ENCODE measurements at places on chromosomes 5 and 9. TPM values are rescaled to one million over a fixed set of nuclear protein-coding genes. Genes with fewer than 3 reads are reported as not detected.

- no peak overlapping the region for H3K4me3 ChIP-seq
- no peaks in the 10 kb centered on the region for H3K27me3 ChIP-seq
- H3K27ac ChIP-seq = no peak overlapping the region
- no peaks in the 10 kb centered on the region for H3K4me1 ChIP-seq
Observed at GRCh38 chr5:160033546-160034252, 24.8 kb downstream of the TTC1 start.

GRCh38 chr5:133227897-133228296 lies 176.1 kb downstream of the HSPA4 start:
- H3K27ac ChIP-seq = no peak overlapping the region
- no peaks in the 10 kb centered on the region for H3K36me3 ChIP-seq
- H3K4me1 ChIP-seq = no peaks in the 10 kb centered on the region
- no peak overlapping the region for H3K4me3 ChIP-seq

DNA sequence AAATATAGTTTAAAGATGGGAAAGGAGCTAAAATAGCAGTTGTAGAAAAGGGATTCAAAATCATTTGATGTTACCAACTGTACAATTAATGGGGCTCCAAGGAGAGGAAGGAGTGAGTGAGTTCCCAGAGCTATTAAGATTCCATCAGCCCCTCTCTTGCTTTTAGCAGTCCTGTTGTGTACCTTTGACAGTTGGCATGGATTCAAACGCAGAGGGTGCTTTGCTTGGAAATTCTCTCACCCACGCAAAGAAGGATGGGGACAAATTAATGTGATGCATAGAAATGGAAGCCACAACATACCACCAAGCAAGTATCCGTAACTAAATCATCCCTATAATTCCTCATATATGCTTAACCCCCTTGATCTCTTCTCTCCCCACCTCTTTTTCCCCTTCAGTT lies 461.3 kb downstream of the EBF1 start:
- no peaks in the 10 kb centered on the region for H3K27me3 ChIP-seq
- DNase-seq = no peak
- no peaks in the 10 kb centered on the region for H3K36me3 ChIP-seq

DNA sequence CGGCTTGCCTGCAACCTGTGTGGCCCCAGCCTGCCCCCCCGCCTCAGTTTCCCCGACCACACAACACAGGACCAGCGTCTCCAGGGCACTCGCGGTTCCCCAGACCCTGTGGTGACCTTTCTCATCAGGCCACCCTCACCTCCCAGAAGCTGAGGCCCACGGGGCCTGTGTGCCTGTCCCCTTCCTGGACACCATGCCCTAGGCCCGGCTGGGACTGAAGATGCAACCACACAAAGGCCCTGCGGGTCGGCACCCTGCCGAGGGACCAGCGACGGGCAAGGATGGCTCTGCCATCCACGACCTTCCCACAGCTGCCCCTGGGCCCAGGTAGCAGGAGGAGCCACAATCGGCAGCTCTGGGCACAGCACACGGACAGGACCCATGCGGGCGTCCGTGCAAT lies 34.8 kb downstream of the SLC12A7 start:
- H3K27ac ChIP-seq = no peak overlapping the region
- no peaks in the 10 kb centered on the region for H3K36me3 ChIP-seq
- H3K4me3 ChIP-seq = no peak overlapping the region
- H3K27me3 ChIP-seq = no peaks in the 10 kb centered on the region

- no peak overlapping the region for H3K27ac ChIP-seq
- H3K4me1 ChIP-seq = no peaks in the 10 kb centered on the region
- H3K27me3 ChIP-seq = no peaks in the 10 kb centered on the region
- H3K36me3 ChIP-seq = no peaks in the 10 kb centered on the region
- no peak overlapping the region for H3K4me3 ChIP-seq
Observed at GRCh38 chr5:74310386-74310785, 330.1 kb downstream of the ENC1 start.

GRCh38 chr9:124264823-124265233 lies 7.1 kb downstream of the NEK6 start:
- H3K4me3 ChIP-seq = no peak overlapping the region
- DNase-seq = no peak
- peak overlapping the region; percentile 62 for H3K27ac ChIP-seq
- H3K27me3 ChIP-seq = no peaks in the 10 kb centered on the region

GRCh38 chr9:20509466-20509865 lies 112.8 kb downstream of the MLLT3 start:
- H3K27ac ChIP-seq = no peak overlapping the region
- no peaks in the 10 kb centered on the region for H3K27me3 ChIP-seq
- DNase-seq = no peak

DNA sequence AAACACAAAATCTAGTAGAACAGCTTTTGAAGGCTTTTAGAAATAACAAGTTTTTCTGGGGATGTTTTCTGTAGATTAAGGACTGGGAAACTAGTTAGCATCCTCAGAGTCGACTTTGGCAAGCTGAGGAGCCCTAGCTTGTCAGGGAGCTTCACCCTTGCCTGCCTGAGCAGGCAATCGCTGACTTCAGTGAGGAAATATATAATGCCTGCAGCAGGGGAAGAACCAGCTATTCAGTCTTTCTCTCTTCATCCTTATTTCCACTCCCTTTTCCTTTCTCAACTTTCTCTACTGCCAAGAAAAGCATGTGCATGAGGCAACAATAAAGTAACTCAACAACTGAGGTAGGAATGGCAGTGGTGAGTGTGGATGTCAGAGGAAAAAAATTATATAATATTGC lies 54.7 kb downstream of the PLK2 start:
- H3K36me3 ChIP-seq = no peaks in the 10 kb centered on the region
- H3K27ac ChIP-seq = no peak overlapping the region
- H3K4me1 ChIP-seq = no peaks in the 10 kb centered on the region
- no peaks in the 10 kb centered on the region for H3K27me3 ChIP-seq
- no peak for DNase-seq

GRCh38 chr5:163571744-163572143 lies 66.3 kb downstream of the MAT2B start:
- H3K27ac ChIP-seq = no peak overlapping the region
- H3K27me3 ChIP-seq = peaks cover 4% of the 10 kb centered on the region
- no peak for DNase-seq
- no peak overlapping the region for H3K4me3 ChIP-seq
- peaks cover 6% of the 10 kb centered on the region for H3K4me1 ChIP-seq
- no peaks in the 10 kb centered on the region for H3K36me3 ChIP-seq

- H3K36me3 ChIP-seq = no peaks in the 10 kb centered on the region
- H3K27me3 ChIP-seq = peaks cover 5% of the 10 kb centered on the region
- no peaks in the 10 kb centered on the region for H3K4me1 ChIP-seq
- H3K27ac ChIP-seq = no peak overlapping the region
- DNase-seq = no peak
- H3K4me3 ChIP-seq = no peak overlapping the region
Observed at GRCh38 chr5:3186156-3186555, 409.5 kb upstream of the IRX1 start.

- H3K4me3 ChIP-seq = no peak overlapping the region
- H3K4me1 ChIP-seq = no peaks in the 10 kb centered on the region
- no peaks in the 10 kb centered on the region for H3K27me3 ChIP-seq
Observed at GRCh38 chr5:159628703-159629102, 287.6 kb upstream of the ADRA1B start.

DNA sequence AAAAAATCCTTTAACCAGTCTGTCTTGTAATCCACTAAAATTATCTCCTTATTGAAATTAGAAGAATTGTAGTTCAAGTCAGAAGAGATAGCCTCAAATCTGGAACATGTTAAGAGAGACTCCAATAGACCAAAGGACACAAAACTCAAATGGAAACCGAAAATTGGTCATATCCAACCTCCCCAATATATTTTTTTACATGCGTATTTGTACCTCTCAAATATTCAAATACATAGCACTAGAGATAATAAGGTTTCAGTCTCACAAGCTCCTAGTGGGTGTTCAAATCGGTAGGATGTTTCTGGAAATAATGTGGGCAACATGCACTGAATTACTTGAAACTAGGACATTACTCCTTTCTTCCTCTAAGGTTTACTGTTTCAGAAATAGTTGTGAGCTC lies 33.5 kb downstream of the EPB41L4A start:
- no peaks in the 10 kb centered on the region for H3K27me3 ChIP-seq
- H3K4me1 ChIP-seq = peaks cover 5% of the 10 kb centered on the region
- DNase-seq = no peak
- H3K4me3 ChIP-seq = no peak overlapping the region

- no peaks in the 10 kb centered on the region for H3K4me1 ChIP-seq
- no peak for DNase-seq
- H3K27ac ChIP-seq = no peak overlapping the region
Observed at GRCh38 chr5:126736141-126736540, 40.8 kb upstream of the LMNB1 start.

DNA sequence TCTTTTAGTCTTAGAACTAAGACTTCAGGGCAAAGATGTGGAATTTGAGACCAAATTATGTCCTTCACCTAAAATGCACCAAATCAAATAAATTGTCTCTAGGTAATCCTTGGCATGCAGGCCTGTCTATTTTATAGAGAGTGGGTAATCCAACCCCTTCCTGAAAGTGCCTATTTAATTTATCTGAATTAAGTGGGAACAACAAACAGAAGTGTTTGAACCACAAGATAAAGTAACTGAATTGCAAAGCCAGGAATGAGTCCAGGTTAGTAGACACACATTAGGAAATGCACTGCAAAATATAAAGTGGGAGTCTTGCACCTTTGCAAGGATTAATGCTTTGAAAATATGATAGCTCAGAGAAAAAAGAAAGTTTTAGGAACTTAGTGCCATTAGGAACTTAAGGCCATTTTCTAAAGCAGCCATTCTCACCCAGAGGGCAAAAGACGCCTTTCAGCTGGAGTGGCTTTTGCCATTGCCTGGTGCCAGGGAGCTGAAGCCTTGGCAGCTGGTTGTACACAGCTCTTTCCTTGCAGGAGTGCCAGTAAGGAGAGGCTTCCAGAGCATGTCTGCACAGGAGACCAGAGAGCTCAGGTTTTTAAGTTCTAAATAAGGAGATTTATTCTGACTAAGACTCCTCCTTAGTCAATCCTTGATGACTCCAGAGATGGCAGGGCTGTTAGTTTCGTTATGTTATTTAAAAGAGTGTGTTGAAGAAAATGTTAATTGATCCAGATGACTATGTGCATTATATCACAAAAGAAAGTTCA lies 151.7 kb upstream of the ELL2 start:
- H3K4me3 ChIP-seq = no peak overlapping the region
- H3K4me1 ChIP-seq = no peaks in the 10 kb centered on the region

GRCh38 chr5:180785794-180786221 lies 16.8 kb downstream of the MGAT1 start:
- H3K27me3 ChIP-seq = no peaks in the 10 kb centered on the region
- peak; percentile 58 for DNase-seq
- H3K4me1 ChIP-seq = peaks cover 66% of the 10 kb centered on the region
- peak overlapping the region; percentile 29 for H3K27ac ChIP-seq

DNA sequence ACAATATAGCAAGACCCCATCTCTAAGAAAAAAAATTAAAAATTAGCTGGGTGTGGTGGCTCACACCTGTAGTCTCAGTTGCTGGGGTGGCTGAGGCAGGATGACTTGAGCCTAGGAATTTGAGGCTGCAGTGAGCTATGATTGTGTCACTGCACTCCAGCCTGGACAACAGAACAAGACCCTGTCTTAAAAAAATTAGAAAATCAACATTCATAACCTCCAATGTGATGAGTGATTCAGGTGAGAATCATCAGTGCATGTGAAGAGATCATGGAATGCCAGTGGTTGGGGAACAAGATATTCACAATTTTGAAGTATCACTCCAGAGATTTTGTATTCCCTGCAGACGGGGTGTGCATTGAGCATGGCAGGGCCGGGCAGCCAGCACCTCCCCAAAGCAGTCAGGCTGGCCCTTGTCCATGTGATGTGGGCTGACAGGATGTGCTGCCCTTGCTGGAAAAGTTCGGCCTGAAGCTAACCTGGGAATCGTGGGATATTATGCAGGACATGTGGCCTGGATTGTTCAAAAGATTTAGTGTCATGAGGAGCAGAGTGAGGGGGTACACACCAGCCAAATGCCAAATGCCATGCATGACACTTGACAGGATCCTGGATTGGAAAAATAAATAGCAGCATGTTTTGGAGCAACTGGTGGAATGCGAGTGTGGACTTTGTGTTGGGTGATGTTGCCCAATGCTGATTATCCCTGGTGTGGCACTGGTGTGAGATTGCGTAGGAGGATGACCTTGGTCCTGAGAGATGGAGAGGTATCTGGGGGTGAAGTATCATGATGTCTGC lies 189.0 kb downstream of the RGS3 start:
- no peaks in the 10 kb centered on the region for H3K27me3 ChIP-seq
- no peak overlapping the region for H3K4me3 ChIP-seq
- DNase-seq = no peak
- no peak overlapping the region for H3K27ac ChIP-seq
- peaks cover 17% of the 10 kb centered on the region for H3K4me1 ChIP-seq

DNA sequence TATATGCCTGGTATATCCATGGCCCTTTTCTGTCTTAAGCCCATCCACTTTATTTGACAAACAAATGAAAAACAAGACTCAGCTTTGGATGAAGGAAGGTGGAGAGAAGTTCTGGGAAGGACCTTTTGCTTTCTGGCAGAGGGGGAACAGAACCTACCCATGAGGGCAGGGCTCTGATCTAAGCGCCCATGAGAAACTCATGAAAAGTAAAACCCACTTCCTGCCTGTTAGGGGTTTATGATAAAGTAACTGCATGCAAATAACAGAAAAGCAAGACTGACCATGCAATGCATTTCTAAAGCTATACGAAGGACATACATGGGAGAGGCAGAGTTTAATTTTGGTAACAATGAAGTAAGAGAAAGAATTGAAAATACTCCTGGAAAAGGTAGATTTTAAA lies 181.9 kb upstream of the ADRA1B start:
- H3K4me1 ChIP-seq = peaks cover 29% of the 10 kb centered on the region
- no peak for DNase-seq
- no peaks in the 10 kb centered on the region for H3K36me3 ChIP-seq
- H3K27me3 ChIP-seq = no peaks in the 10 kb centered on the region

- H3K4me1 ChIP-seq = no peaks in the 10 kb centered on the region
- H3K36me3 ChIP-seq = no peaks in the 10 kb centered on the region
- no peak for DNase-seq
- no peaks in the 10 kb centered on the region for H3K27me3 ChIP-seq
Observed at GRCh38 chr5:60585618-60586017, 114.3 kb downstream of the DEPDC1B start.

- no peak overlapping the region for H3K4me3 ChIP-seq
- no peaks in the 10 kb centered on the region for H3K4me1 ChIP-seq
- no peak for DNase-seq
- no peaks in the 10 kb centered on the region for H3K36me3 ChIP-seq
- no peaks in the 10 kb centered on the region for H3K27me3 ChIP-seq
Observed at GRCh38 chr5:98468188-98468869, 305.1 kb upstream of the RGMB start.

The TTC23L gene
- polyA plus RNA-seq = 0.23 TPM

The PCDHB11 gene
- 0.07 TPM for polyA plus RNA-seq

The TMEM232 gene
- polyA plus RNA-seq = 0.33 TPM

The NMUR2 gene
- not detected for polyA plus RNA-seq

The GTF3C5 gene
- polyA plus RNA-seq = 34.9 TPM

The SPINK13 gene
- polyA plus RNA-seq = not detected
